ENCODE measurements at places on chromosomes 1 and 21.

DNA sequence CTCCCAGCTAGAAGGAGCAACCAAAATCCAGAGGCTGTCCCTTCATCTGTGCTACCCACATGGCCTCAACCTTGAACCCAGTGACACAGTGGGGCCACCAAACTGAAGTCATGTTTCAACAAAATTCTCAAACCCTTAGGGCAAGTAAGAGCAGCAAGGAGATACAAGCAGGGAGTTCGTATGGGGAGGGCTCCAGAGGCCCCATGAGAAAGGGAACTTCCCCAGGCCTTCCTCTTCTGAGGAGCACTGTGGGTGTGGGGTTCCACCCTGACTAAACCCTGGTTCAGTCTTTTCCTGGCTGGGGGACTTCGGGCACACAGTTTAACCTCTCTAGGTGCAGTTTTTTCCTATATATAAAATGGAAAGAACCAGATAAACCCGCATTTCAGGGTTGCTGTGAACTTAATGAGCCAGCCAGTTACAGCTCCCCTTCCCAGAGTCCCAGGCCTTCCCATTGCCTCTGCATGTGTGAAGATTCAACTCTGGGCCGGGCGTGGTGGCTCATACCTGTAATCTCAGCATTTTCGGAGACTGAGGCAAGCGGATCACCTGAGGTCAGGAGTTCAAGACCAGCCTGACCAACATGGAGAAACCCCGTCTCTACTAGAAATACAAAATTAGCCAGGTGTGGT lies 8.0 kb upstream of the THEMIS2 start:
- no peak for DNase-seq

DNA sequence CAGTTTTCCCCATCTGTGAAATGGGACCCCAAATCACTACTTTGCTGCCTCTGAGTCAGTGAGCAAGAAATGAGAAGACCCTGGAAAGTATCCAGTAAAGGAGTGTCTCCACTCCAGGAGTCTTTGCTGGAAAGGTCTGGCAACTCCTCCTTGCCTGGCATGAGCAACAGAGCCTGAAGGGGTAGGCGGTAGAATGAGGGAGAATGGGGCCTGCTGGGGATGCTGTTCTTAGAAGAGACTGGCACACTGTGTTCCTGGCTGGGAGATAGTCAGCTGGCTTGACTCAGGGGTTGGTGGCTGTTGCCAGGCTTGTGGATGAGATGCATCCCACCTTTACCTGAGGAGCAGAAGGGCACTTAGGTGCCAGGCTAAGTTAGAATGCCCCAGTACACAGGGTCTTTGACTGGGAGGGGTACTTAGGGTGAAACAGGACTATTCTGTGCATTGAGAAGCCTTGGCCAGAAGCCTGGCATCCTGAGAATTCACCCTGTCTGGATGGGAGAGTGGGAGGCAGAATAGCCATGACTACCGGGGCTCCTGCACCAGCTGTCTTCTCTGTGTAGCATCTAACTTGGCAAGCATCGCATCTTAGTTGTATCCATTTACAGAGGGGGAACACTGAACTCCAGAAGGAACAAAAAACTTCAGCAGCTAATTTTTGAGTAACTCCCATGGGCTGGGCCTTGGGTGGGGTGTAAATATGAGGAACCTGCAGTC lies 2.5 kb downstream of the MFSD2A start:
- no peak for DNase-seq

GRCh38 chr1:151763990-151764389 lies 694 bp upstream of the MRPL9 start:
- no peak for DNase-seq

DNA sequence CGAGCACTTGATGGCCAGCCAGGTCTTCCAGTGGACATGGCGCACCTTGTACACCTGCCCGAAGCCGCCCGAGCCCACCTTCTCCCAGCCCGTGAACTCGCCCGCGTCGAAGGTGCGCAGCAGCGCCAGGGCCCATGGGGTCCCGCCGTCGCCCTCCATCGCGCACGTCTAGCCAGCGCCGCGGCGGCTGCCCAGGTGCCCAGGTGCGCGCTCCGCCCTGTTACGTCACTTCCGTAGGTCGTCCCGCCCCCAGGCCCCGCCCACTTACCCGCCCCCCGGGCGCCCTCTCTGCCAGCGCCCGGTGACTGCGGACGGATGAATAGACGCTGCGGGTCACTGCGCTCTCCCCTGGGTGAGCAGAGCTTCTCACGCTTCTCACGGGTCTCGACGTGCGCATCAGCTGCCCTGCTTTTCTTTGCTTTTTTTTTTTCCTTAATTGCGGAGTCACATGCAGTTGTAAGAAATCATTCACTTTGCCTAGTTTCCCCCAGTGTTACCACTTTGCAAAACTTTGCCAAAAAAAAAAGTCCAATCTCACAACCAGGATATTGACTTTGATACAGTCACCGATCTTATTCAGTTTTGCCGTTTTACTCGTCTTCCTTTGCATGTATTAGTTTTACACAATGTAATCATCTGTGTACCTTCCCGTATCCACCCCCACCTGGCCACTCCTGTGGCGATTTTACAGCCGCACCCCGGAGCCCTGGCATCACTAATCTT lies at the start of gene RIPK4:
Gene RIPK4 (minus strand): TSS at position 170 of the 723 bp plus-strand sequence. CDS start 11 bp downstream, at position 159.
- peak; percentile 53 for DNase-seq

GRCh38 chr1:204304067-204304466 lies 55.7 kb downstream of the PLEKHA6 start:
- no peak for DNase-seq
